ENCODE measurements at places on chromosomes 7 and 10. TPM values are rescaled to one million over a fixed set of nuclear protein-coding genes. Genes with fewer than 3 reads are reported as not detected.

Gene LIPK
- total RNA-seq, result not detected

DNA sequence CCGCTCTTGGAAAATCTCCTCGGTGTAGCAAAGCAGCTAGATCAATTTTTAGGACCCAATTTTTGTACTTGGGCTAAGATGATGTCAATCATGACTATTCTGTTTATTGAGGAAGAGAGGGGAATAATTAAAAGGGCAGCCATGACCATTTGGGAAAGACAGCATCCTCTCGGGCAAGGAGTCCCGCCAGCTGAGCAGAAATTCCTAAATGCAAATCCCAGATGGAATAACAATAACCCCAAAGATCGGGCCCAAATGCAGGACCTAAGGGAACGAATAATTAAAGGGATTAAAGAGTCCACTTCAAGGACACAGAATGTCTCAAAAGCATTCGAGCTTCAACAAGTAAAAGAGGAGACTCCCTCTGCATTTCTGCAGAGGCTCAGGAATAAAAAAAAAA, 18.7 kb downstream of the COL17A1 start:
- H3K27ac ChIP-seq, result no peak overlapping the region
- no peaks in the 10 kb centered on the region for H3K27me3 ChIP-seq
- H3K36me3 ChIP-seq, result no peaks in the 10 kb centered on the region
- no peaks in the 10 kb centered on the region for H3K4me1 ChIP-seq

DNA sequence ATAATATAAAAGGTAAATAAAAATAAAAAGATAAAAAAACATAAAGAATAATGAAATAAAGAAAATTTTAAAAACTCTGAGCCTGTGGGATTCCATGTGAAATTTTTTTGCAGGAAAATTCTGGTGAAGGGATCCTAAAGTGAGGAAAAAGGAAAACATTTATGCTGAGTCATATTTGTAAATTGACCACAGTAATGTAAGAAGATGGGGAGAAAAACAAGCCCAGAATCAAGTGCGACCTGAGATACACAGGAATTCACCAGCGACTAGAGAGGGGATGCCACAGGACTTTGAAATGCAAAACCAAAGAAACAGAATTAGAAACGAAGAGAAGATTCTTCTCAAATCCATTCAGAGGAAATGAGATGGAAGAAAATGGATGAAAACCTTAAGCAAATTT, 133.8 kb upstream of the PFKP start:
- no peak for DNase-seq
- no peaks in the 10 kb centered on the region for H3K36me3 ChIP-seq
- no peaks in the 10 kb centered on the region for H3K27me3 ChIP-seq
- H3K4me1 ChIP-seq, result no peaks in the 10 kb centered on the region

GRCh38 chr7:32928785-32929298, 28.4 kb upstream of the FKBP9 start:
- no peak overlapping the region for H3K4me3 ChIP-seq
- H3K36me3 ChIP-seq, result peaks cover 86% of the 10 kb centered on the region
- no peak for DNase-seq

GRCh38 chr7:157397036-157397720, 60.4 kb downstream of the DNAJB6 start:
- peaks cover 63% of the 10 kb centered on the region for H3K4me1 ChIP-seq
- no peaks in the 10 kb centered on the region for H3K27me3 ChIP-seq
- H3K36me3 ChIP-seq, result no peaks in the 10 kb centered on the region
- H3K4me3 ChIP-seq, result peak overlapping the region; percentile 11
